ENCODE measurements at places on chromosomes 1 and 21.

DNA sequence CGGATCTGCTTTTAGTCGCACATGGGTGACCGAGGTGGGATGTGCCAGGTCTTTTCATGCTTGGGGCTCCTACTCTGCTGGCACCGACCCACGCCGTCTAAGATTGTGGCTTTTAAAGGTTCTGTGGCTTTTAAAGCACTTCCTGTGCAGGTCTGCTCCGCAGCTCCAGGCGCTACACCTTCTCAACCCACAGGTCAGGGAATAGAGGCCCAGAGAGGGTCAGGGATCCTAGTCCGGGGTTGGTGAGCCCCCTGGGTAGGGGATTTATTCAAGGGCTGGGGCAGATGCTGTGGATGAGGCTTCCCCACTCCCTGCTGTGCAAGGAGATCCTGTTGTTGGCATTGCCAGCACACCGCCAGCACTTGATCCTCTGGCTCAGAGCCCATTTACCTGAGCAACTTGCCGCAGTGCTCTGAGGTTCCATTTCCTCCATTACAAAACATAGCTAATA lies 212.8 kb upstream of the RAB4A start:
- DNase-seq: peak; percentile 14

GRCh38 chr1:119573886-119574285 lies 66.9 kb downstream of the HSD3B1 start:
- no peak for DNase-seq

DNA sequence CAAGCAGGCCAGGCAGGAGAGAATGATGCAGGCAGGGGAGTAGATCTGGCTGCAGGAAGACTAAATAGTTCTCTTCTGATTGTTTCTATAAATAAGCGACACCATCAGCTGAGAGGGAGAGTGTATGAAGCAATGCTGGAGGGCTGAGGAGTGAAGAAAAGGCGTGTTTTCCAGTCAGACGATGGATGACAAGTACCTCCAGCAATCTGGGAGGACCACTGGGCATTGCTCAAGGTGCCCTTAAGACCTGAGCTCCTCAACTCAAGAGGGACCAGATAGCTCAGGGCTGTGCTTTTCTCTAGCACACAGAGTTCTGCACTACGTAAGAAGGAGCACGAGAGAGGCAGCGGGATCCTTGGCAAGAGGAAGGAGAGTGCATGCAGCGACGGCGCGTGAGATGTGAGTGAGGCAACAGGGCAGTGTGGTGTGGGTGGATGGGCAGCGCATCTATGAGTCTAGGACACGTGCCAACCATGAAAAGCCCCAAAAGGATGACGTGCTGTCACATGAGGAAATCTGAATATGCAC lies 36.0 kb downstream of the PABPC4 start:
- DNase-seq: no peak

GRCh38 chr1:88407248-88407647 lies 276.8 kb upstream of the PKN2 start:
- DNase-seq: no peak

GRCh38 chr1:110615548-110616130 lies 9.5 kb upstream of the KCNA2 start:
- no peak for DNase-seq

DNA sequence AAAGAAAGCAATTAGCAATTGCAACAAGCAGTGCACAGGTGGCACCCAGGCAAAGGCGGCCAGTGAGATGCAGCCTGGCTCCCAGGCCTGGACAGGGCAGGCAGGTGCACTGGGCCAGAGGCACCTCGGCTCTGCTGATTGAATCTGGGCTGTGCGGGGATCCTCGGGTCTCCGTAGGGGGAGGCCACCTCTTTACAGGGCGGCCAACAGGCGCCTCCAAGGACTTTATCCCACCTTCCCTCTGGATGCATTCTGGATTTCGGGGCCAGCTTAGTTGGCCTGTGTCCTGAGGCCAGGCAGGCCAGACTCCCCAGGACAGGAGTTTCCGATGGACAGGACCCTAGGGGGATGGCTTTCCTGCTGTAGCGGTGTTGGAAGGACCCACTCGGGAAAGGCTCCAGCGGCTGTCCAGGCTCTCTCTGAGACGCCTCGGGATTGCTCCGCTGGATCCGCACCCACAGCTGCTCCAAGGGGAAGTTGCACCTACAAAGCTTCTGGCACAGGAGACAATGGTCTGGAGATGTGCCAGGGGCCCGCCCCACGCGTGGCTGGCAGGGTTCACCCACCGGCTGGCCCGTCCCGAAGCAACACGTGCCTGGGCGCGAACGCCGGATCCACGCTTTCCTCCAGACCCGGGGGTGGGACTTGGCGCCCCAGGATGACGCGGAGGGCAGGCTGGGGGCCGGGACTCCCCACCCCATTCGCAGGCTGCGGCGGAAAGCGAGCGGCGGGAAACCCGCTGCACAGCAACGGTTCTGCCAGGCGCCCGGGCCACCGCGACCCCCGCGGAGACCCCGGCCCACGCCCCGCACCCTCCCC lies 810 bp downstream of the SLC19A1 start:
- DNase-seq: peak; percentile 78

DNA sequence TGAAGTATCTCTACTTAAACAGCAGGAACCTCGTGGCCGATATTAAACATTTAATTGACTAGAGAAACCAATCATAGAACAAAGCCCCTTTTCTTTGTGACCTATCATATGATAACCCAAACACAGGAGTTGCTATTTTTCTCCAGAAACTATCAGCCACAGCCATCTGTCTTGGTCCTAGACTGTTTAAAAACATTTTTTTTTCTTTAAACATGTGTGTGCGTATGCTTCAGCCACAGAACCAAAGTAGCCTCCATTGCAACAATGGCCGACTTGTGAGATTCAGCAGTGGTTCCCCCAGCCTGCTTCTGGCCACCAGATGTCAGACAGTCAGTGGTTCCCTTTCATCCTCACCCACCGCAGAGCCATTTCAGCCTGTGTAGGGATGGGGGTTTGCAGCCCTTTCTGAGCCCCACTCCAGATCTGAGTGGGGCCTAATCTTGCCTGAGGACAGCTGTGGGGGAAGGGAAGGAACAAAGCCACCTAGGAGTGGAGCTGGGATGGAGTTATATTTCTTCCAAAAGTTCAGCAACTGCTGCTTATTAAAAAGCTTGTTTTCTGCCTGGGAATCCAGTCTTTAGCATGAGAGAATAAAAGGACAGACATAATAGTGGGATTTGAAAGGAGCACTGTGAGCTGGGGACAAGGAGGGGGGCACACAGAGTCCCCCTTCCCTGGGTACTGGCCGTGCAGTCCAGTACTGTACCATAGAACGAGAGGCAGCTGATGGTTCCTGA lies 11.7 kb upstream of the IGSF3 start:
- DNase-seq: no peak

DNA sequence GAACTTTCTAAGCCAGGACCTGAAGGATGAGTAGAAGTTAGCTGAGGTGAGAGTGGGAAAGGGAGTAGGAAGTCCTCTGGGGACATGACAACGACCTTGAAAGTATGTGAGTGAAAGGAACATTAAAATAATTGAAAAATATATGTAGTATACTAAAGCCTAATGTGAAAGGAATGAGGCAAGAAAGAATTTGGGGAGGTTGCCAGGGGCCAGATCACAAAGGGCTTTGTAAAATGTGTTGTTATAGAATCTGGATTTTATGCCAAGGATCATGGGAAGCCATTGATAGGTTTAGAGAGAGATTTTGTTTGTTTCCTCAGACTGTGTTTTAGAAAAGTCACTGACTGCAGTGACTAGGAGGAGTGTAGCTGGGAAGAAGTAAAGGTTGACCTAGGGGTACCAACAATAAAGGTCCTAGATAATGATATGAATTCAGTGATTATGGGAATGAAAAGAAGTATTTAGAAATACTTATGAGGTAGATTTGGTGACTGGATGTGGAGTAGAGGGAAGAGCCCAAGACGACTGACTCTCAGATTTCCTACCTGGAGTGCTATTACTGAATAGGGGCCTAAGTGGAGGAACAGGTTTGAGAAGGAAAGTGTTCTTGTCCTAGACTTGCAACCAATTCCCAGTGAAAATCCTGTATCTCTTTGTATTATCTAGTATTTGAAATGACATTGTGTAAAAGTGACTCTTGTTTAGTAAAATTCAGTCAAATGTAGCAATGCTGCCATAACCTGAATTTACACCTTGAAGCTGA lies 179.8 kb downstream of the PHTF1 start:
- DNase-seq: no peak

DNA sequence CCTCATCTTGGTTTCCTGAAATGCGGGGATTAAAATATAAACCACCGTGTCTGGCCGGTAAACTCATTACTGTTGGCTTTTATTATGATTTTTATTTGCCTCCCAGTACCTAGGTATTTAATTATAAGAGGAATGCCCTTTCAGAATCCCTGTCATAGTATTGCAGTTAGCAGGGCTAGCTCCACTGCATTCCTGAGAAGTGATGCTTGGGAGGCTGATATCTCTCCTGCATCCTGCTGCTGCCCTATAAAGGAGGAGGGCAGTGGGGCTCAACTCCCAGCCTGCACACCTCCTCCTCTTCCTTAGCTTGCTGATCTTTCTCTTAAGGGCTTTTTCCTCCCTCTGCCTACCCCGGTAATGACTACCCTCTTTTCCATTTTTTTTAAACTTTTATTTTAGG lies 19.9 kb upstream of the DISC1 start:
- no peak for DNase-seq

DNA sequence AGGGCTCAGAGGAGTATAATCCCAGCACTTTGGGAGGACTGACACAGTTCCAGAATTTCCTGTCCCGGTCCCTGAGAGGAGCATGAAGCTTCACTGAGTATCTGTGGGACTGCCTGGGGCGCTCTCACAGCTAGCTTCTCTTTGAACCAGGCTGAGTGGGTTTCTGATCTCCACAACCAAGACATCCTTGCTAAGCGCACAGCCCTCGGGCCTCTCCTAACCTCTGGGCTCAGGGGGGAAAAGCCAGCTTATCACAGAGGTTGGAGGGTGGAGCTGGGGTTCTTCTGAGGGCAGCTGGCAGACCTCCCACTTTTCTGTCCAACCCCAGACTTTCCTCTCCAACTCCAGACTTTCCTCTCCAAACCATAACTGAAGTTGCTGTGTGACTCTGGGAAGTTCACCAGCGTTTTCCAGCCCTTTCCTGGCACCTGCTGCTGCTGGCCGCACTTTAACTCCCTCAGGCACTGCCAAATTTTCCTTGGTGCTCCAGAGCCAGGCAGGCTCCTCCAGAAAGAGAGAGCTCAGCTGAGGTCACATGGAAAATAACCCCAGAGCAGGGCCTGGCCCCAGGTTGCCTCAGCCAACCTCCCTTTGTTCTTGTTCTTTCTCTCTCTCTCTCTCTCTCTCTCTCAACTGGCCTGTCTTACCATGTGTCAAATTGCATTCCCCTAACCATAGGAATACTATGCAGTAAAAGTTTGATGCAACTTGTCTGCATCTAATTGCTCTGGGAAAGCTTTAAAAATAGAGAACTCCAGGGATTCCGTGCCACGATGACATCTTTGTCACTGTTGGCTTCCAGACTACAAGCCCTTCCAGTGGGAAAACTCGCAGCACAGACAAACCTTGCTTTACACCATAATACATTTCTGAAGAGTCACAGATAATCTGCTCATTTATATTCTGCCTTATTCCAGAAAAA lies 49.5 kb downstream of the OLFML2B start:
- DNase-seq: no peak

- DNase-seq: no peak
Observed at GRCh38 chr1:74356493-74356892, 121.3 kb downstream of the TNNI3K start.

DNA sequence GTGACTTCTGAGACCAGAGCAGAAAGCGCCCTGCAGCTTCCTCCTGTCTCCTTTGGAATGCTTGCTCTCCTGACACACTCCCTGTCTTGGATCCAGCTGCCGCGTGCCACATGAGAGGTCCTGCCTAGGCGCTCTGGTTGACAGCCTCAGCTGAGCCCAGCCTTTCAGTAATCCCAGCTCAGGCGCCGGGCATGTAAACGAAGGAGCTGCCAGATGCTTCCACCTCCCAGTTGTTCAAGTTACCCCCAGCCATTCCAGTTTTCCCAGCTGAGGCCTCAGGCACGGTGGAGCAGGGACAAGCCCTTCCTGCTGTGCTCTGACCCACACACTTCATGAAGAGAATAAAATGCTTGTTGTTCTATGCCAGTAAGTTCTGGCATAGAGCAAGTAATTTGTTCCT lies 14.3 kb upstream of the CD34 start:
- DNase-seq: no peak

- DNase-seq: no peak
Observed at GRCh38 chr1:54224233-54224632, 24.3 kb downstream of the MRPL37 start.

GRCh38 chr21:44711327-44712202 lies at the start of gene TSPEAR:
Gene TSPEAR (minus strand): TSS chr21:44711572. CDS start chr21:44711514, 58 bp downstream.
- no peak for DNase-seq

- no peak for DNase-seq
Observed at GRCh38 chr1:58717979-58718378, 18.1 kb upstream of the MYSM1 start.

GRCh38 chr1:227951624-227952373 lies 4.1 kb upstream of the WNT9A start:
- DNase-seq: no peak

- DNase-seq: no peak
Observed at GRCh38 chr1:228668553-228669241, 66.6 kb upstream of the RHOU start.

- no peak for DNase-seq
Observed at GRCh38 chr21:46112725-46113215, 14.9 kb downstream of the COL6A2 start.

DNA sequence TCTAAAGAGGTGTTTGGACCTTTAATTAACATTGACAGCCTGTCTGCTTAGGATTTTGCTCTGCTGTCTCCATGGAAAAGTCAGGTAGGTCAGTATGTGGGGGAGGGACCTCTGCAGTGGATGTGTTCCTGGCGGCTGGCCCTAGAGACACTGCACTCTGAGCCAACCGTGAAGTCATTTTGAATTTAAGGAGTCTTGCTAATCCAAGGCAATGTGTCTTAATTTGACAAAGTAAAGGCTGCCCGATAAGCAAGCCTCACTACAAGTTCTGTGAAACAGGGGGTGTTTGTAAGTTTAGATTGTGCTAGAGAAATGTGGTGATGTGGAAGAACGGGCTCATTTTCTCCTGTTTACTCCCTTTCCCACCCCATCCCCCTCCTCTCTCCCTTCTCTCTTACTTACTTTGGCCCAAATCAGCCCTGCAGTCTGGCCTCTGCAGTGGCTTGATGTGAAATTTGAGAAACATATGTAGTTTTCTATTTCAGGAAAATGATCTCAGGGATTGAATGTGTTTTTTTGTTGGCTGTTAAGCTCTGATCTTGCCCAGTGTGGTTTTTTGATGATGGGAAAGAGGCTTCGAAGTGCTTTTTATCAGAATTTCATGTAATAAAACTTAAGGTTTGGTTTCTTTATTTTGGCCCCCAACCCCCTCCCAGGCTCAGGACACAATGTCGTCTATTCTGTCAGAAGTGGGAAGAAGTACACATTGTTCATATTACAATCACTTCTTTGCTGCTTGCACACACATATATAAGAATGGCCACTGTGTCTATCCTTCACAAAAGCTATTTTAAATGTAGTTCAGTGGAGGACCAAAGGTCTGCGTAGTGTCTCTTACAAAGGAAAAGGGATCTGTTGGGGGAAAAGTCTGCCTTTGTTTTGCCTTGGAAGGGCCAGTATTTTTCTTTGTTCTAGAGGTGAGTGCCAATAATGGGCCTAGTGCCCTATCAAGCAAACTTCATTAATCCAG lies 96.6 kb downstream of the FGGY start:
- DNase-seq: no peak

GRCh38 chr21:28771790-28772501 lies 220.7 kb downstream of the LTN1 start:
- no peak for DNase-seq

- peak; percentile 57 for DNase-seq
Observed at GRCh38 chr1:15740924-15741850, 1.1 kb upstream of the TMEM82 start.

GRCh38 chr1:162118063-162118462 lies 48.6 kb downstream of the NOS1AP start:
- DNase-seq: no peak

All from stimulated activated CD4-positive, alpha-beta T cell treated with anti-CD3 and anti-CD28 coated beads, Interleukin-1b, Interleukin-23, amount 100 ng/mL, for 4 hours (primary cell).